M059J (cell line): ENCODE measurements at places on chromosomes 6 and 20. TPM values are rescaled to one million over a fixed set of nuclear protein-coding genes. Genes with fewer than 3 reads are reported as not detected.

Gene EFCAB8
- total RNA-seq: not detected in 2 replicates

Gene CTCFL
- total RNA-seq: not detected in 2 replicates

Gene KCNS1
- 0.34 and 1.5 TPM in 2 replicates for total RNA-seq

Gene THBS2
- total RNA-seq: 109 and 164 TPM in 2 replicates

Gene LAMA2
- 1.5 and 3.8 TPM in 2 replicates for total RNA-seq

DNA sequence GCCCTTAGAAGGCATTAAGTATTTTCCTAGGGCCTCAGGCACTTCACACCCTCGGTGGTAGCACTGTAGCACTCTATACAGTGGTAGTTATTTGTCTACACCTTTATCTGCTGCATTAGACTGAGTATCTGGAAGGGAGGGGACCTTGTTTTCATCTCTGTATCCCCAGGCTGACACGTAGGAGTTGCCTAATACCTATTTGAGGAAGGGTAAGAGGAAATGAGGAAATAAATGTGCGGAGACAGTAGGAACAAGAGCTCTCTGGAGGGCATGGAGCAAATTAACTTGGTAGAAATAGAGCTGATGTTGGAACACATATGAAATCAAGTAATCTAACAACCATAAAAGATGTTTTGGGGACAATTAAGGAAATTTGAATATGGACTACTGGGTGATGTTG, 3.9 kb downstream of the CNPY3 start:
- no peak for DNase-seq

GRCh38 chr6:142926494-142927270, 18.3 kb downstream of the HIVEP2 start:
- peak; percentile 91 for DNase-seq

GRCh38 chr20:50550531-50550930, 40.3 kb downstream of the PTPN1 start:
- DNase-seq: no peak

DNA sequence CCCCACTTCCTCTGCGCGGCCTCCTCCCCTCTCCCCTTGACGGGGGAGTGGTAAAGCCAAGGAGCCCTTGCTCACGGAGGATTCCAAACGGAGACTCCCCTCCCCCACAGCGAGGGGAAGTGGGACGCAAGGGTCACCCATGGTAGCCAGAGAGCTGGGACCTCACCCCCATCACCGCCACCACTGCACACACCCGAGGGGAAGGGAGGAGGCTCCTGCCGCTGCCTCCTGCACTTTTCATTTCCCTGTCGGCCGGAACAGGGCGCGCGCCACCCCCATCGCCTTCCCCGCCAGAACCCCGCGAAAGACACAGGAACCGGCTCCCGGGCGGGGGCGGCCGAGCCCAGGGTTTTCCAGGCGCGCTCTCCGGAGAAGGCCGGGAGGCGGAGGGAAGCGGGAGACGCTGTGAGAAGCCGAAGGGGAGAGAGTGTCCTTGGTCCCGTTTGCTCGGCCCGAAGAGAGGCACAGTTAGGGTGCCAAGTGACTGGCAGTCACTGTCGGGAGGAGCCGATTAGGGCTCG, 789 bp downstream of the CCND3 start:
- peak; percentile 56 for DNase-seq

DNA sequence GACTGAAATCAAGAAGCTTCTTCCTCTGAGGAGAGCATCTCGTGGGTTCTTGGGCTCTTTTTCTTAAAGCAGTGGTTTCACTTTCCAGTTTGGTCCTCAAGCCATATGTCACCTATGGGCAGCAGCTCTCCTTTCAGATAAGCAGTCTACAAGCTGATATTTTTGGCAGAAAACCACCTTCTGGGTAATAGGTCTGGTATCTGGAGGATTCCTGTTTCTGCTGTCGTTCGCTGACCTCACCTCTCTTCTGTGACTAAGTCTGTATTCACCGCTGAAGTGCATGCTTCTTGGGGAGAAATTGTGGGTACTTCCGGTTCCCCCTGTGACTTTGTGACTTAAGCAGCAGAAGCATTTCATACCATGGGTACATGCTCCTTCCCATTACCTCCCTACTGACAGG, 193.6 kb downstream of the EDN1 start:
- DNase-seq: peak; percentile 100

DNA sequence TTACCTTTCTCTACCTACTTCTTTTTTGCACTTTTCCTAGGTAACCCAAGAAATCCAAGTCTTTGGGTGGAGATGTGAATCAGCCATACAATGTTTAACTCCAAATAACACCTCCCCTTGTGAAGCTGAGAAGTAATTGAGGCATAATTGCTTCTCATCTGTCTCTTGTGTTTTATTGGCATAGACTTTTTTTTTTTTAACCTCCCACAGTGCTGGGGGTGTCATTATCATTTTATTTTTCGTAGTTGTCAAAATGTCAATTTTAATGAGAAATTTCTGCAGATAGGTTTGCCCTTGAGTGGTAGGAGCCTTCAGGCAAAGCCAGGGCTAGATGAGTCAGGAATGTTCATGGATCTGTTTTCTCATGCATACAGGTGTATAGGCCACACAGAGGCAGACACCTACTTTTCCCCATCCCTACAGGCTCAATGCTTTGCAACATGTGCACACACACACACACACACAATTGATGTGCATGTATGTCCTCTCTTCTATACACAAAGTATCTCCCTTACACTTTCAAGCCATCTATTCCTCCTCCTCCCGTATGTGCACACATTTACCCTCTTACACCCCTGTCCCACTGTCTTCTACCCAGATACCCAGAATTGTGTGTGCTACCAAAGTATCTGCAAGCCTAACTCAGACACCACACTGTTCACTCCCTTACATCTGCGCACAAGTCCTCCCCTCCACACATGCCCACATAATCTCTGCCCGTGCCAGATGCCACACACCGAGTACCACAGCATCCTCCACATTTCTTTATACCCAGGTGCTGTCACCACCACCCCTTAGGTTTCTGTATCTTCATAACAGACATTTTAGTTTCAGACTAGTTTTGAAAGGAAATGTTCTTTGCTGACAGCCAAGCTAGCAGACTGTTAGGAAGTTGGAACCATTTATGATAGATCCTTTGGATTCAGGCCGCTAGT, 22.0 kb downstream of the RALY start:
- no peak for DNase-seq

- no peak for DNase-seq
Observed at GRCh38 chr20:38112930-38113294, 52.2 kb downstream of the TGM2 start.

DNA sequence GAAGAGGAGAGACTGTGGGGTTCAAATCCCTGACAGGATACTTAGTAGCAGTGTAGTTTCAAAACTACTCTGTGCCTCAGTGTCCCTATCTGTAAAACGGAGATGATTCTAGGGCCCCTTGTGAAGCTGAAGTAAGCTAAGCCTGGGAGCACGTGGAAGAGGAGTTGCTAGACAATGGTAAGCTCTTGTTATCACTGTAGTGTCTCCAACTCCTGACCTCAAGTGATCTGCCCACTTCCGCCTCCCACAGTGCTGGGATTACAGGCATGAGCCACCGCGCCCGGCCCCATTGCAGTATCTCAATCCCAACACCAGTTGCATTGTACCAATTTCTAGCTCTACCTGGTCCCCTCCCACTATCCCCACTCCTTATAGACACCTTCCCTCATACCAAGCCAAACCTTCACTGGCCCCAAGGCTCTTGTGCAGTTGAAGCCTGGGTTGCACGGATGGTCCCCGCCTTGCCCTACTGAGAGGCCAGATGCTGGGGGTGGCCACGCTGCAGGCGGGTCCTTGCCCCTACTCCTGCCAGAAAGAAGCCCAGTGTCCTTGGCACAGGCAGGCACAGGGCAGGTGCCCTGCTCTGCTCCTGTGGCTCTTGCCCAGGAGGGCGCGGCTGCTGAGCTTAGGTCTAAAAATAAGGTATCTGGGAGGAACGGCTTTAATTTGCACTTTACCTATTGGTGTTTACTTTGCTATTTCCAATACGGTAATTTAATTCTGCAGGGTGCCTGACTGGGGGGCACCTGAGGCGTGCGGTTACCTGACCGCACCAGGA, 118.1 kb downstream of the VEGFA start:
- no peak for DNase-seq

DNA sequence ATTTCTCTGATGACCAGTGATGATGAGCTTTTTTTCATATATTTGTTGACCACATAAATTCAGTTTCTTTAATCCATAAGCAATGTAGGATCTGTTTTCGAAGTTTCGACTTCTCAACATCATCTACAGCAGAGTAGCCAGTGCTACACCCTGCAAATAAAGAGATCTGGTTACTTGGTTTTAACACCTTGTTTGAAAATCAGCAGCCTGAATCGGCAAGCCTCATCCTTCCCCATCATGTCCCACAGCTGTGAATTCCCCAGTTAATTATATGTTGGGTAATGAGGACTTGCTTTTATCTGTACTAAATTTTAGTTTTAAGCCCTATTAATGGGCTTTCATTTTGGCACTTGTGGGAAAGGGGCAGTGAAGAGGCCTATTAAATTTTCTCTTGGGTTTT, 80.6 kb downstream of the BMP2 start:
- DNase-seq: no peak

GRCh38 chr20:53161473-53161872, 189.3 kb downstream of the TSHZ2 start:
- no peak for DNase-seq

DNA sequence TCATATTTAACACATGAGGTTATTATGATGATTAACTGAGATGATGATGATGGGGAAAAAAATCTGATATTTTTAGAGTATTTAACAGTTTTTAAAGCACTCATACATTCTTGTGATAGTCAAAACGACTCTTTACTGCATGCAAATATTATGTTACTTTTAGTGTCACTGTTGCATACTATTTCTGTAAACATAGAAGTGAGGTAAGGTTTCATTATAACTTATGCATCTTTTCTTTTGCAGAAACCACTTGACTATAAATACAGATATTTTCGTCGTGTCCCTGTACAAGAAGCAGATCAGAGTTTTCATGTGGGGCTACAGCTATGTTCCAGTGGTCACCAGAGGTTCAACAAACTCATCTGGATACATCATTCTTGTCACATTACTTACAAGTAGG, 30.1 kb downstream of the FBXO9 start:
- DNase-seq: no peak

DNA sequence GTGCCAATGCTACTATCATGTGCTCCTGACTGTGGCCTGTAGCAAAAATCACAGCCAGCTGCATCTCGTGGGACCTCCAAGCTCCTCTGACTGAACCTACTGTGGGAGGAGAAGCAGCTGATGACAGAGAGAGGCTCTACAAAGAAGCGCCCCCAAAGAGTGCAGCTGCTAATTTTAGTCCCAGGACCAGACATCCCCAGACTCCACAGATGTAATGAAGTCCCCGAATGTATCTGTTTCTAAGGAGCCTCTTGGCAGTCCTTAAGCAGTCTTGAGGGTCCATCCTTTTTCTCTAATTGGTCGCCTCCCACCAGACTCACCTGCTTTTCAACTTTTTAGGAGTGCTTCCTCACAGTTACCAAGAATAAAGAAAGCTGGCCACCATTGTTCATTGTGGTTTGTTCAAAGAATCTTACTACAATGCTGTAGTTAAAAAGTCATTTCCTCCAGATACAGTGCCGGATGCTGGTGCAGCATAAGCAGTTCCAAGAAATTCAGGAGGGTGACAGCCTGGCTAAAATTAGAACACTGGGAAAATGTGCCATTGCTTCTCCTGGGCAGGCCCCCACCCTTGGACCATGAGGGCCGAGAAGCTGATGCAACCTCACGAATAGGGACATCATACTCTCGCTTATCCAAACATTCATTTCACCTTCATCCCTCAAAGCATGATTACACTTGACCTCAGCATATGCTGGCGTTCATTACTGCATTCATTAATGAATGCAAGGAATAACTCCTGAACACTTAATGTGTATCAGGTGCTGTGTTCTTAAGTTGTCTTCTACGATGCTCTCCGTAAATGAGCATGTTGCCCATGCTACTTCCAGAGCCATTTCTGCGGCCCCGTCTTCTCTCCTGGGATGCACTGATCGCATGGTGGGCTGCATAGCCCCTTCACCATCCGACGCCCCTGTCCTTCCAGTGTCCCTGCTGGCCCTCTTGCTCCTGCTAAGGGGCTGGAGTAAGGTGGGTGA, 66.4 kb downstream of the LY86 start:
- DNase-seq: no peak

GRCh38 chr6:69624944-69625343, 171.9 kb downstream of the LMBRD1 start:
- no peak for DNase-seq

DNA sequence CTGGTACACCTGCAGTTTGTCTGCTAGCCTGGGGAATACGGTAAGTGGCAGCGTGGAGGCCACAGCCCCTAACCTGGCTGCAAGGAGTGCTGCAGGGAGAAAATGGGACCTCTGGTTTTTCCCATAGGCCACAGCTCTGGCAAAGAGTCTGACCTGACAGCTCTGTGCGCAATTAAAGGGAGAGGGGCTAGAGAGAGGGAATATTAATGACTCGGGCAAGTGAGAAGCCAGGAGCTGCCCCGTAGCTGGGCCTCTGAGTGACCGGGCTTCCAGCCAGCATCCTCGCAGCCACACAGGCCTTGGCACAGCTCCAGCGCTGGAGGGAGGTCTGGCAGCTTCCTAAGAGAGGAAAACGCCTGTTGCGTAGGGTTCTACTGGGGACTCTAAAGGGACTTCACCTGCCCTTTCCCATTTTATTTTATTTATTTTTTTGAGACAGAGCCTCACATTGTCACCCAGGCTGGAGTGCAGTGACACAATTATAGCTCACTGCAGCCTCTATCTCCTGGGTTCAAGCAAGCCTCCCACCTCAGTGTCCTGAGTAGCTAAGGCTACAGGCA, 18.2 kb upstream of the OCSTAMP start:
- peak; percentile 83 for DNase-seq

DNA sequence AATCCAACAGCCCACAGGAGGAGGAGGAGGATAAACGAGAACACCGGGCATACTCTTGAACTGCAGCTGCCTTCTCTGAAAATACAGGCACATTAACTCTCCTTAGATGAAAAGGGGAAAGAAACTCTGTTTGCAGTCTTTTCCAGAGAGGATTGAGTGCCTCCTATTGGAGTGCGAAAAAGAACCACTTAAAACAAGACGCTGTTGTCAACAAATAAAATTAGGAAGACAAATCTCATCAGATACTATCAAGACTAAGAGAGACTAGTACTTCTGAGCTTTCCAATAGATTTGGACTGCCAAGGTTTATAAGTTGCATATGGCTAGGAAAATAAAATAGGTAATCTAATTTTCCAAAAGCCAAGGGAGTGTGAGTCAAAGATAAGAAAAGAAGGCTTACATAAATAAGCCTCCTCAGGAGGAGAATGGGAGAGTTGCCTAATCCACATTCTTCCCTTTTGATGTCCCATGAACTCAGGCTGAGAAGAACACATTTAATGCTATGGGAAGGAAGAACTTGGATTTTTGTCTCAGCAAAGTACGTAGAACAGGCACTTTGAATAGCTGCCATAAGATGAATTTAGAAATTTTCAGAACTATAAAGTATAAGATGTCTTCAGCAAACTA, 154.7 kb downstream of the ARHGAP18 start:
- no peak for DNase-seq

GRCh38 chr20:52076164-52076563, 115.4 kb downstream of the ZFP64 start:
- DNase-seq: no peak

GRCh38 chr6:88513920-88514319, 347.8 kb upstream of the CNR1 start:
- DNase-seq: no peak

GRCh38 chr6:157512382-157512682, 131.3 kb downstream of the ZDHHC14 start:
- DNase-seq: no peak

GRCh38 chr6:8930009-8930408, 494.7 kb upstream of the SLC35B3 start:
- DNase-seq: peak; percentile 60

GRCh38 chr20:34022151-34022838, 28.6 kb downstream of the RALY start:
- peak; percentile 41 for DNase-seq
